Stimulated activated CD8-positive, alpha-beta memory T cell treated with anti-CD3 and anti-CD28 coated beads, Interleukin-4, amount 100 ng/mL, for 1 hour (primary cell): ENCODE measurements at places on chromosomes 3 and 15.

DNA sequence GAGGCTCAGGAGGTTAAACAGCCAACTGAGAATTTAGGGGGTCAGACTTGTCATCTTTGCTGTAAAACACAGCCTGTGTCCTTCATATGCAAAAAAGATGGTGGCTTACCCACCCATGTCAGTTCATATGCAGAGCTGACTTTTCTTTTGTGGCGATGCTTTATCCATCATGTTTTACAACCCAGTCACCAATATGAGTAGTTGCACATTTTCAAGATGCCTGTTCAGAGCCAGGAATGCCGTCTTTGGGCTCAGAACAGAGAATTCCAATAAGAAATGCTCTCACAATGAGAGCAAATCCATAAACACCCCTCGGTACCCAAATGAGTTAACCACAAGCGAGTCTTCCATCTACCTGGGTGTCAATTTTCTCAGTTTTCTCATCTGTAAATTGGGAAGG, 83.6 kb downstream of the TIGIT start:
- no peak for DNase-seq

GRCh38 chr3:135896613-135897012, 68.9 kb upstream of the PPP2R3A start:
- DNase-seq = no peak

DNA sequence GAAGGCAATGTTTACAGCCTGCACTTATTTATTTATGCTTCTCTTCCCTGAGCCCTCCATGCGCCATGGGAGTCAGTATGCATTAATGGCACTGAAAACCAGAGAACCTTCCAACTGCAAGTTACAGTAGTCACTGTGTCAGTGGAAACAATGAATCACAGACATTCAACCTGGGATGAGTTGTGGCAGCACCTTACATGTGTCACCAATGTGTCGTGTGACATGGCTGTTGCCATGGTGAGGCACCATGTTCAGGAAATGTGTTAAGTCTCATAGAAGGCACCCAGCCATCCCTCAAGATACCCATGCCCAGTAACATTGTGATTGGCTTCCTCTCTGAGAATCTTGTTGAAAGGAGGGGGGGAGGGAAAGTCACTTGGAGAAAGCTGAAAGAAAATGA, 105.0 kb downstream of the FOXP1 start:
- no peak for DNase-seq

DNA sequence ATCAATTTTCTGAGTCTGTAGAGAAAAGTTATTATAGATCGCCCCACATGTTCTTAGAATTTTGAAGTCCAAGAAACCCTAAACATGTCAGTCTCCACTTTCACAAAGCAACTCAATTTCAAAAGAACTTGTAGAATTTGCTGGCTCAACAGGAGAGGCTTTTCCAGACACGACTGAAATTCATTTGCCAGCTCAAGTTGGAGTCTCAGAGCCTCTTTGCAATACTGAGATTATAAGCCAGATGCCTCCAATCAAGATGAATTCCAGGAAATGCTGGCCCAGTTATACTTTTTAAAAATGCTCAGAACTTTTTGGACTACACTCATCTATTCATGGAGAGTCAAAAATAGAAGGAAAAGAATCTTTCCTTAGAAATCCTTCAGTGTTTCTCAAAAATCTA, 56.9 kb upstream of the NLGN1 start:
- DNase-seq = no peak

GRCh38 chr3:122618614-122619013, 41.2 kb downstream of the PARP15 start:
- DNase-seq = no peak

DNA sequence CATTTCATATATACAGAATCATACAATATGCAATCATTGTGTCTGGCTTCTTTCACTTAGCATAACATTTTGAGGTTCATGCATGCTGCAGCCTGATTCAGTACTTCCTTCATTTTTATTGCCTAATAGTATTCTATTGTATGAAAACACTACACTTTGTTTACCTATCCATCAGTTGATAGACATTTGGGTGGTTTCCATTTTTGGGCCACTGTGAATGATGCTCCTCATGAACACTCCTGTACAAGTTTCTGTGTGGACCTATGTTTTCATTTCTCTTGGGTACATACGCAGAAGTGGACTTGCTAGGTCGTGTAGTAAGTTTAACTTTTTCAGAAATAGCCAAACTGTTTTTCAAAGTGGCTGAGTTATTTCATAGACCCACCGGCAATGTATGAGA, 18.8 kb downstream of the TNIK start:
- DNase-seq = no peak

DNA sequence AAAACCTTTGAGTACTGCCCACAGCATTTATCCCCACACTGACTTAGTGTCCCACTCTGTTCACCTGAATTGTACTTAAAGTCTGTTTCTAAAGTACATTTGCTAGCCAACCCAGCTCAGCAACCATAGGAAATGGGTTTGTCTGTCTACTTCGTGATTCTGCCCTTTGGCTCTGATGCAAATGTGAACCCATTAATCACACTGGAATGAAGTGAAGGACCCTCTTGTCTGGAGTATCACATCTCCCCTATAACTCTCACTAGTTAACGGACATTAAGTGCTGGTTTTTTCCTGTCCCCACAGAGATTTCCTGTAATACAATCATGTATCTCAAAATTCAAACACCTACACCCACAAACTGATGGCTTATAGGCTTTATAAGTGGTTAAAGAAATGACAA, 20.5 kb downstream of the EID1 start:
- no peak for DNase-seq

DNA sequence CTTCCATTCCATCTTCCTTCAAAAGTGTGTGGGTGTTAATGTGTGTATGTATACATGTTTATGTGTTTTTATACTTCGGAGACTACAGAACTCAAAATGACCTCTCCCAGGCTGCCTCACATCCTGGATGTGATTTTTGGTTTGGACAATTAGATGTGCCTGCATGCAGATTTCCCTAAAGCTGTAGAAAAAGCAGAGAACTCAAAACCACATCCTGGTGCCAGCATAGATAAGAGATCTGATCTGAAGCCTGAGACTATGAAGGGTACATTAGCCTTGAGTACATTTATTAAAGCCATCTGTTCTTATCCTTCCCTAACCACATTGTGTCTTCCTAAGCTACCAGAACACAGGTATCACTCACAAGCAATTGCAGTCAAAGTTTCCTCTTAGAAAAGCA, 319.4 kb upstream of the RASGRP1 start:
- DNase-seq = no peak

- no peak for DNase-seq
These were observed 47.9 kb downstream of the PIK3CA start for GRCh38 chr3:179196098-179196497.

GRCh38 chr3:162390891-162391290, 894.3 kb downstream of the OTOL1 start:
- DNase-seq = no peak

DNA sequence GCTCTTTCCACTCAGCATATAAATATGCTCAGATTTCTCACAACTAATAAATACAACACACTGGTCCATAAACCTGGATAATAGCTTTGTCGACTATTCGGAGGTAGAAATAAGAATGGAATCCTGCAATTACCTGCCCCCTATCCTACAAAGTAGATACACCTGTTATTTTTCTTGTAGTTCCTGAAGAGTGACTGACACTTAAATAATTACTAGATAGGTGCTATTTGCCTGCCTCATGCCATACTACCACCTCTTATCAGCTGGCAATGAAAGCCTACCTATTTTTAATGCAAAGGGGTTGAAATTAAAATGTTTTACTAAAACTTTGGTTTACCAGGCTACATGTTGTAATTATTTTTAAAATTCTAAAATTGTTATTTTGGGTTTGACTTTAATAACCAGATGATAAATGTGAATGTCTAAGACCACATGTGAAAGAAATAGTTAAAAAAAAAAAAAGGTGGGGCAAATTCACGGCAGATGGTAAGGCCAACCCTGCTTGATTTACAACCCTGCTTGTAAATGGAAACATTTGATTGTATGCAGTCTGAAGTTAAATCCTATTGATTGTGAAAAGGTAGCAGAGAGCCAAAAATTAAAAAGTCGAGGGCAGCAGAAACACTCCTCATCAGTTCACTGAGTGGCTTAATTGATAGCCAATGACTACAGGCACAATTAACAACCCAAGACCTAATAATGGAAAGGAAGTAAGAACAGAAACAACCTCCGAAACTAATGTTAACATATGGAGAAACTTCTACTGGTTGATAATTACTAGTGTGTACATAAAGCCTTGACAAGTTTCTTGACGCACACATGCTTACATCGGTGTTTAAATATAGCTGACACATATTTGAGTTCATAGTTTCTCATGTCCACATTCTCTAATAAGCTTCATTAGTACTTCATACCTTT, 8.9 kb downstream of the PEAK1 start:
- DNase-seq = no peak

GRCh38 chr15:41877631-41878354, 16.1 kb downstream of the SPTBN5 start:
- no peak for DNase-seq

GRCh38 chr3:63607716-63608115, 44.8 kb upstream of the SNTN start:
- DNase-seq = no peak

GRCh38 chr3:99624496-99625236, 13.7 kb upstream of the COL8A1 start:
- no peak for DNase-seq

DNA sequence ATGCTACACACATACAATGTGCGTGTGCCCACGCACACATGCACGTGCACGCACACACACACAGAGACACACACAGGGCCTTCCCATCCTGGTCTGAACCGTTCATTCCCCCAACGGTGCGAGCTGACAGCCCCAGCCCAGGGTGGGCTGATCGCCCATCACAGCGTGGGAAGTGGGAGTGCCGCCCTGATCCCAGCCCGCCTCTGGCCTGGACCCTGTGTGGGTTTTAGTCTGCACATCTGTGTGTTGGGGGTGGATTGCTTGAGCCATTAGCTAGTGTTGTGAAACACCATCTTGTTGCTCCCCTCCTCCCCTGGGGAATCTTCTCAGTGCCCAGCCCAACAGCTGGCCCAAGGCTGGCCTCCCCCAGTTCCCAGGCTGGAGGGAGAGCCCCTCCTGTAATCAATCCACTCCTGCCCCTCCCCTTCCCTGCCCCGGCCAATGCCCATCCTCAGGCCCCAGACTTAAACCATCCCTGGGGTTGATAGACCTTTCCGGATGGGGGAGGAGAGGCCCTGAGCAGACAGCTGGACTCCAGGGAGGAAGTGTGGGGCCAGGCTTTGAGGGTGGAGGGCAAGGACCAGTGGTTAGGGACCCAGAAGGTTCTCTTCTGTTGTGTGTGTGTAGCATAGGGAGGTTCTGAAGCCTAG, 8.3 kb downstream of the SEMA3G start:
- DNase-seq = no peak

DNA sequence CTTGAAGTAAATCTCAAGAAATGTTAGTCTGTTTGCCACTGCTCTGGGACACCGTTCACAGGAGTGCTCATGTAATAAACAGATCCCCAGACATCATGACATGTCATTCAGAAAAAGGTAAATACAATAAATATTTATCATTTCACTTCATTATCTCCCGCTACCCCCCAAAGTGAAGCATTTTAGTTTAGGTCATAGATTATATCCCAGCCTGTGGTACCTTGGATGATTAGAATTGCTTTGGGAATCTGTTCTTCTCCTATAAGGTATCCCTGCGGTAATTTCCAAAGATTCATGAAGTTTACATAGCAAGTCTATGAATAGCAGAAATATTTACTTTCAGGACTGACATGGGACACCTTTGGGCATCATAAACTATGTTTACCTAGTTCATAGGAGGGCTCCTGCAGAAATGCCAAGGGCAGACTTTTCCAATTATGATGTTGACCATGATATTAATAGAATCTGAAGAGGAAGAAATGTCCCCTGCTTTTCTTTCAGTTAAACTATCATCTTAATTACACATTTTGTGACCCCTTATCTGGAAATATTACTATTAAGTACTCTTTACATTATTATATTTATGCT, 268.0 kb downstream of the NAALADL2 start:
- no peak for DNase-seq
